ENCODE measurements at places on chromosomes 3 and 15. TPM values are rescaled to one million over a fixed set of nuclear protein-coding genes. Genes with fewer than 3 reads are reported as not detected.

DNA sequence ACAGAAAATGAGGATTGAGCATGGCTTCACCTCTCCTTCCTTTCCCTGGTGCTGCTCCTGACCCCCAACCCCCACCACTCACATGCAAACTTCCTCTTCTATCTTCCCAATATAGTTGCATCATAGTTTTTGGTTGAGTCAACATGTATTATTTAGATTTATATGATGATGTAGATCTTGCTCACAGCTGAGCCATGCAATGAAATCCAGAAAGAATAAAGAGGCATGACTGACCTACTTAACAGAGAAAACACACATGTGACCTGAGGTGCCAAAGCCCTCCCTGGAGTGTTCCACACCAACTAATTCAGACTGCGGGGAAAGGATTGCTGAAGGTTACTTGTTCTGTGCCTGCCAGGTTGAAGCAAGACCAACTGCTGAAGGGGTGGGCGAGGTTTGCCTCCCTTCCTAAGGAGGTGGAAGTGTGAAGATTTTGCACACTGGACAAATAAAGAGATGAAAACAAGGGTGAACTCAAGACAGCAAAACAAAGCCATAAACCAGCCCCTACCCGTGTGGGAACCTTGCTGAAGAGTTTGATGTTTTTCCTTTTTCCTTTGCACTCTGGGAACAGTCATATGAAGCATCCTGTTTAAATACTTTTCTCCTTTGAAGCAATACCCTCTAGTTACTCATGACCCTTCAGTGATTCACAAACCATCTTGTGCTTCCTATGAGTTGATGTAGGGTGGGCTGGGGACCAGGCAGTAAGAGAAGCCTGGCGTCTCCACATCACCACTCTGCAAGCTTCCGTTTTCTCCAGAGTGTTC lies 155.2 kb upstream of the UBE2E1 start:
- H3K27me3 ChIP-seq: no peaks in the 10 kb centered on the region
- H3K36me3 ChIP-seq: no peaks in the 10 kb centered on the region
- no peak overlapping the region for H3K27ac ChIP-seq
- H3K4me3 ChIP-seq: no peak overlapping the region
- no peaks in the 10 kb centered on the region for H3K4me1 ChIP-seq
- peak; percentile 71 for DNase-seq

DNA sequence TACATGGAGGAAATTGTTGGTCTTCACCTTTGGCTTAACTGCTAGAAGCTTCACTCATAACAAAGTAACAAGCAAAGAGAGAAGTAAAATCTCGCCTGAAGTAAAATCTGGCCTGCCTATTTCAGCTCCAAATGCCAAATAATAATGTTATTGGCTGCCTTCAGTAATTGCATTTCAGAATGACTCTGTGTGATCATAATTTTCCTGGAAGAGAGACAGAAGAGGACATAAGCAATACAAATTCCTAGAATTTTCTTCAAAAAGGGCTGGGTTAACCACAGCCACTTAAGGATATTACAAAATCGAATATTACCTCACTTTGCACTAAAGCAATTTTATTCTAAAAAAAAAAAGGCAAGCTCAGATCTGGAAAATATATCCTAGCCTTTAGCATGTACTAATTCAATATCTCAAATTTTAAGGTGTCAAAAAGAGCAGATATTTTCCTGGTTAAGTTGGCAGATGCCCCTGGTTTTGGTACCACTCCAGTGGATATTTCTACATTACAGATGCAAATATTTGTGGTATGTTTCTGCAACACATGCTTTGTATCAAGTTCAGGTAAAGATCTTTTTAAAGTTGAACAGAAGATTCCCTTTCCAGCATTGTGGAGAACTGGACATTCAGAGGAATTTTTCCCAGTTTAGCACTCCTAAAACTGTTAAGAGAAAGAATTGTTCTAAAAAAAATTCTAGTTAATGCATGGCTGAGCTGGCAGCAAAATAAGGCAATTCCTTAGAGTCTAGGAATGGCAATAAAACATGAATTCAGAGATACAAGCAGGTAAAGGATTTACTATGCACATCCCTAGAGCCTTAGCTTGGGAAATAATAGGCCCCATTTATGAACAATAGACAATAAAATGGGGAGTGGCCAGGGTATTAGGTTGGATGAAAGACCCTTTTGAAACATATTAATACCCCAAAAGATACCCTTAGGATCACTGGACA lies 116.7 kb downstream of the STAC start:
- no peak overlapping the region for H3K27ac ChIP-seq
- no peak for DNase-seq
- no peaks in the 10 kb centered on the region for H3K36me3 ChIP-seq
- H3K4me1 ChIP-seq: peaks cover 4% of the 10 kb centered on the region
- H3K4me3 ChIP-seq: no peak overlapping the region
- H3K27me3 ChIP-seq: no peaks in the 10 kb centered on the region

GRCh38 chr3:51403675-51404074 lies 12.6 kb downstream of the RBM15B start:
- peaks cover 11% of the 10 kb centered on the region for H3K36me3 ChIP-seq
- H3K4me1 ChIP-seq: peaks cover 15% of the 10 kb centered on the region
- H3K4me3 ChIP-seq: no peak overlapping the region
- H3K27me3 ChIP-seq: no peaks in the 10 kb centered on the region
- DNase-seq: no peak

The SPTSSB gene
- 0.32 TPM for total RNA-seq

DNA sequence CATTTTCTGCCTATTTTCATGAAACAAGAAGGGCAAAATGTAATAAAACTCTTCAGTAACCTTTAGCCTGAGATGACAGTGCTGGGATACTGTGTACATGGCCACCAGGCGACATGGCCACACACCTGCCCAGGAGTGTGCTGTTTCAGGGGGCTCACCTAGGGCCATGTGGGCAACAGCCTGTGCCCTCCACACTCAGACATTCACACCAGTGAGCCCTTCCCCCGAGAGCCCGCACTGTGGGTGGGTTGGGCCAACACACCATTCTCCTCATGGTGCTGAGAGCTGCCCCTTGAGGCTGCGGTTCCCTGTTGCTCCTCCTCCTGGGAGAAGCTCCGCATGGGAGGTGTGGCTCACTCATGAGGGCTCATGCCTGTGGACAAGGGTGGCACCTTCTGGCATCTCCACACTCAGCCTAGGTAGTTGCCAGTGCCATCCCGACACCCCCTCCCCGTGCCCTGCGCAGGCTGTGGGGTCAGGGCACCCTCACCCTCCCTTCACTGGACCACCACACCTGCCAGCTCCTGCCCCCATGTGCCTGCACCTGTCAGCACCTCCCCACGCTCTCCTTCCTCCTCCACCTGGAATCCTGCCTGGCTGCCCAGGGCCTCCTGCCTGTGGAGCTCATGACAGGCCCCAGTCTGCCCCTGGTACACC lies 19.7 kb downstream of the OCA2 start:
- no peak overlapping the region for H3K27ac ChIP-seq
- H3K4me1 ChIP-seq: no peaks in the 10 kb centered on the region
- no peak for DNase-seq
